ENCODE measurements at places on chromosomes 6 and 20.

DNA sequence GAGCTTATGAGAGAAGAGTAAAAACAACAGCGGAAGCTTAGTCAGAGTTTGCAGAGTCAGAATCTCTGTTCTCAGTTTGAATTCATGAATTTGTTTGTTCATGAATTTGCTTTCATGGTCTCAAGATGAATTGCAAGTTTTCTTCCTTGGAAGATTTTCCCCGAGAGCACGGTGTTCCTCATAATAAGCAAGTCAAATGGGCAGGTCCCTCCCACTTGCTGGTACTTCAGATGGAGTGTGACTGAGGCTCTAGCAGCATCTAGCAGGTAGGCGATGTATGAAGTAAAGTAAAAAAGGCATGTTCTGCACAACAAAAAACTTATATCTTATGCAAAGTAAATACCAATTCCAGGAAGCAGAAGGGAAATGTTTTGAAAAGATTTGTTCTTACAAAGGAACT lies 15.5 kb upstream of the MLIP start:
- no peak for DNase-seq

DNA sequence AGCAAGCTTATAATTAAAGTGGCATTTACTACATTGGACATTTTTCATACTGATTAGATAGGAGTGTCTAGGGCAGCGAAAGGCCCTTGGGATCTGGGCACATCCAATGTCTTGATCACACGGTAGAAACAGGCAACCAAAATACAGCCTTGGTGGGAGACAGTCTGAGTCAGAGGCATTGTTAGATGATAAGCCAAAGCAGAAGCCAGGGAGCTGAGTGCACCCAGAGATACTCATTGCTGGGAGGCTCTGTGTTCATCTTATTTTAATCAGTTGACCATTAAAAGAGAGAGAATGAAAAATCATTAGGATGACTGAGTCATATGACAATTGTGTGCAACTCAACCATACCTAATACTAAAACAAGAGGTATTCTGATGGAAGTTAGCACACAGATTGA lies 109.5 kb downstream of the LCA5 start:
- DNase-seq: no peak

DNA sequence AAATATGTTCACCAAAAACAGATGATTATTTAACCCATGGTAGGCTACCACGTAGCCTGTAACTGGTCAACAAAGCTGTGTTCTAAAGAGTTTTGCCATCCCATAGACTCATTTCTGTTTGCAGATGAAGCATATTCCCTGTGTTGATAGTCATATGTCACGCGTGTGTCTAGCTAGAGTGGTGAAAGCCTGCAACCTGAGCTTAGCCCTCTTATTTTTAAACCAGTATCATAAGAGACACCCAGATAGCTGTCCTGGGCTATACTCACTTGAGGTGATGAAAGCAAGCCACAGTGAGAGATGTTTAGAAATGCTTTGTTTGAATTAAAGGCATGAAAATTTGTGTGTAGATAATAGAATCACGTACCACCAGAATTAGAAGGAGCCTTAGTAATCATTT lies 307.8 kb downstream of the ZFAND3 start:
- DNase-seq: no peak

- DNase-seq: no peak
Observed at GRCh38 chr20:40744072-40744817, 55.2 kb upstream of the MAFB start.

GRCh38 chr6:36906539-36907325 lies 21.0 kb downstream of the C6orf89 start:
- DNase-seq: no peak

GRCh38 chr6:151323791-151324487 lies 67.4 kb downstream of the ZBTB2 start:
- peak; percentile 47 for DNase-seq
